Stimulated activated CD8-positive, alpha-beta memory T cell treated with anti-CD3 and anti-CD28 coated beads, Interleukin-4, amount 100 ng/mL, for 4 hours (primary cell): ENCODE measurements at places on chromosomes 4 and X.

DNA sequence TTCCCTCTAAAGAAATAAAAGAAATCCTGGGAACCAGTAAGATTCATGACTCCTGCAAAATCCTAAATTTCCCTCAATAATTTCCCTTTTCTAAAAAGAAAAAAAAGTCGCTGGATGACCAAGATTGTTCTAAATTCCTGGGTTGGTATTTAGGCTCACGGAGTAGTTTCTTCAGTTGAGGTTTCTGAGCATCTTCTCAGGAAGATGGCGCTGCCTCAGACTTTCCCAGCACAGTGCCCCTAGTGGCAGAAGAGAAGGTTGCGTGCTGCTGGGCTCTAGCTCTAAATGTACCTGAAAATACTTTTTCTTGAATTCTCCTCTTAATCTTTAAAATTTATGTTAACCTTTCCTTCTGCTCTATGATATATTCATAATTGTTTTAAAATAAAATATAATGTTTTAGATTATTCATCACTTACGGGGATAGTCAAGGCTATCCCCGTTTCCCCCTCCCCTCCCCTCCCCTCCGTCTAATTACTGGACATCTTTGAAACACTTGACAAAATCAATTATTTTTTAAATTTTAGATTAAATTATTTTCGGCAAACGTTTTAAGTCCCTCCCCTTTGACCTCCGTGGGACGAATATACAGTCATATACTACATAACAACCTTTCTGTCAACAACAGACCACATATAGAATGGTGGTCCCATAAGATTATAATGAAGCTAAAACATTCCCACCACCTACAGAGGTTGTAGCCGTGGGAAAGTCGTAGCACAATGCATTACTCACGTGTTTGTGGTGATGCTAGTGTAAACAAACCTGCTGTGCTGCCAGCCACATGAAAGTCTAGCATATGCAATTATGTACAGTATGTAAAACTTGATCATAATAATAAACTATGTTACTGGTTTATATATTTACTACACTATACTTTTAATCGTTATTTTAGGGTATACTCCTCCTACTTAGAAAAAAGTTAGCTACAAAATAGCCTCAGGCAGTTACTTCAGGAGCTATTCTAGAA lies 41.0 kb upstream of the GATB start:
- DNase-seq, result peak; percentile 4

- no peak for DNase-seq
Observed at GRCh38 chrX:53682885-53683555, 3.5 kb downstream of the HUWE1 start.

DNA sequence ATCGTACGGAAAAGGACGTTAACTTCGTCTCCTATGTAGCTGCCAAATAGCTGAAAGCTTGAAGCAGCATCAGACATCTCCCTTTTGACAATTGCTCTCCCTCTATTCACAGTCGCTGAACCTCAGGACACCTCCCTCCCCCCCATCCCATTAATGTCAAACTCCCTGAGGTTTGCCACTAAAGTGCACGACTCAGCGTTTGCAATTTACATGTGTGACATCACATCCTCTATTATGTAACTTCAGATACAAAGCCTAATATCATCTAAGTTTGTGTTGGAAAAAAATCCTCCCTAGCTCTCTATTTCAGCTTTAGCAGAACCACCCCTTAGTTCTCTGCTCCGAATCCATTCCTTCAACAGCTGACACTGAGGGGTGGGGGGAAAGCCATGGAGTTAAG lies 5.5 kb upstream of the NR3C2 start:
- DNase-seq, result no peak

- DNase-seq, result no peak
Observed at GRCh38 chr4:72484981-72485380, 84.0 kb downstream of the ADAMTS3 start.
